ENCODE measurements at places on chromosomes 1 and 21.

DNA sequence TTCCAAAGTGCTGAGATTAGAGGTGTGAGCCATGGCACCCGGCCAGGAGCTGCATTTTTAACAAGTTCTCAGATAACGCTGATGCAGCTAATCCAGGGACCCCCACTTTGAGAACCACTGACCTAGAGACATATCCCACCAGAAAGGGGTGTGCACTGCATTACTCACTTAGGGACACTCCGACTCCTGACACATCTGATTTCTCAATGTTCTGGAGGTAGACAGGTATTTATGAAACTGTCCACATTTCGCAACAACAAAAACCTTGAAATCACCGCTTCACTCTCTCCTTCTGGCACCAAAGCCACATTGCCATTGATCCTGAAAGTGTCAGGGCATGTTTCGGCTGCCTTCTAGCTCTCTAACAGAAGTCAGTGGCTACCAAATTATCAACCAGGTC is 23.2 kb upstream of the CAMTA1 start:
- no peak for DNase-seq

DNA sequence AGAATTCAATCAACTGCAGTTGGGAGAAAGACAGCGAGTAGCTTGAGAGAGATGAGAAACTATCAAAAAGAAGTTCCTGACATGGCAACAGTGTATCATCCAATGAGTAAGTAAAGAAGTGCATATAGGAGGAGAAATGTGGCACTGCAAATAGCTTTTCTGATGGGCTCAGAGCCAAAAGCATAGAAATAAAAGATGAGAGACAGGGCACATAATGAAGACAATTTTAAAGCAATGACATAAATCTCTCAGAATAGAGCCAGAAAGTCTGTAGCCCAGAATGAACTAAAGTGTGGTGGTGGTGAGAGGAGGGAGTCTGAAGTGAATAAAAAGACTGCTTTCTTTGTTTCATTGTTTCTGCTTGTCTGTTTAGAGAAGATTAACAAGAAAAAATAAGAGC is 34.3 kb downstream of the TNFSF18 start:
- no peak for DNase-seq

DNA sequence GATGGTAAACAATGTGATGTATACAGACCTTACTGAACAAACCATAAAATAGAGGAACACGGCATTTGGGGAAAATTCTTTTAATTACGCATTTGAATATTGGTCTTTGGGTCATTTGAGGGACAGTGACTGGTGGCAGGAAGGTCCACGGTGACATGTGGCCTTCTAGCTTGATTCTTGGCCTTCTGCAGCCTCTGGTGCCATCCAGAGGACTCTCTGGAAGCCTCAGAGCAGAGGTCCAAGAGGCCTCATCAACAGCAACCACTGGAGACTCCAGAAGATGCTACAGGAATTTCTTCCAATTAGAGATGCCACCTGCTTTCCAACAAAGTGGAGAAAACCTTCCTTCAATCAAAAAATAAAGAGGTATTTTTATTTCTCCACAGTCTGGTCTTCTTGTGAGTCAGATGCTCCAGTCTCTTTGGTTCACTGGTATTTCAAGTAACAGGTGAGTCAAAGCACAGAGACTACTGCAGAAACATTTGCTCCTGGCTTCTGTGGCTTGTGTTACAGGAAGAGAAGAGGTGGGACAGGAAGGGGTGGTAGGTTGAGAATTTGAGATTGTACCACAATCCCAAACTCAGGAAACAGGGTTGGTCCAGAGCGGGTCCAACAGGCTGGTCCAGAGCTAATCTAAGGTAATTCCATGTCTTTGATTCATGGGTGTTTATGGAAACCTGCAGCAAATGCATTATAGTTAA is 2.7 kb upstream of the F5 start:
- DNase-seq: no peak

GRCh38 chr1:6185151-6185550 is 5.0 kb upstream of the CHD5 start:
- no peak for DNase-seq

- DNase-seq: peak; percentile 18
These were observed 8.7 kb downstream of the SLAMF7 start for GRCh38 chr1:160747717-160748116.
